Adrenal gland (tissue), 19 donors: ENCODE measurements at places on chromosomes 3 and 15. TPM values are rescaled to one million over a fixed set of nuclear protein-coding genes. Genes with fewer than 3 reads are reported as not detected.

TNFAIP8L3 gene
- polyA plus RNA-seq: 4.1 TPM

TICRR gene
- polyA plus RNA-seq: 0.10 TPM

TMCO5A gene
- not detected for polyA plus RNA-seq

SLC15A2 gene
- 2.1 TPM for polyA plus RNA-seq

C15orf62 gene
- 0.97 TPM for polyA plus RNA-seq

LTF gene
- polyA plus RNA-seq: 0.55 TPM

C3orf22 gene
- polyA plus RNA-seq: not detected

CEP19 gene
- 4.2 TPM for polyA plus RNA-seq

PROK2 gene
- 0.18 TPM for polyA plus RNA-seq

LSAMP gene
- 6.0 TPM for polyA plus RNA-seq

MORC1 gene
- polyA plus RNA-seq: not detected

HTR3E gene
- not detected for polyA plus RNA-seq

ZNF710 gene
- 7.4 TPM for polyA plus RNA-seq

GOLGA8S gene
- 0.08 TPM for polyA plus RNA-seq

FAH gene
- 69.2 TPM for polyA plus RNA-seq

SH2D7 gene
- polyA plus RNA-seq: not detected

FETUB gene
- polyA plus RNA-seq: not detected

TMEM212 gene
- not detected for polyA plus RNA-seq
